ENCODE measurements at places on chromosomes 7 and 10.

DNA sequence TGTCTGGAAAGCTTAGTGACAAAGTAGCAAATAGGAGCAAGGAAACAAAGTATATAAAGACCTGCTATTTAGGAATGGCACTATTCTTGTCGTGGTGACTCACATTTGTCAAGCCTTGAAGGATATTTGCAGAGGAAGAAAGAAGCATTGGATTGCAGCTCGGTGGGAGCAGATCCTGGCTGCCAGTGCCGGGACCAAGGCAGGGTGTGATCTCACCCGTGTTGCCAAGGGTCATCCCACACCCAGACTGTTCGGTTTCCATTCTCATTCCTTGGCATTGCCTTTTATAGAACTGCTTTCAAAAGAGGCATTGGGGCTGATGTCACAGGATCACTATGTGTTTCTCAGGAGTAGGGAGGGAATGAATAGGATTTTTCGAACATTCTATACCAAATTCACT, 176.2 kb downstream of the GALNT17 start:
- no peak for DNase-seq

GRCh38 chr7:100867776-100868485, 744 bp downstream of the TRIP6 start:
- no peak for DNase-seq

DNA sequence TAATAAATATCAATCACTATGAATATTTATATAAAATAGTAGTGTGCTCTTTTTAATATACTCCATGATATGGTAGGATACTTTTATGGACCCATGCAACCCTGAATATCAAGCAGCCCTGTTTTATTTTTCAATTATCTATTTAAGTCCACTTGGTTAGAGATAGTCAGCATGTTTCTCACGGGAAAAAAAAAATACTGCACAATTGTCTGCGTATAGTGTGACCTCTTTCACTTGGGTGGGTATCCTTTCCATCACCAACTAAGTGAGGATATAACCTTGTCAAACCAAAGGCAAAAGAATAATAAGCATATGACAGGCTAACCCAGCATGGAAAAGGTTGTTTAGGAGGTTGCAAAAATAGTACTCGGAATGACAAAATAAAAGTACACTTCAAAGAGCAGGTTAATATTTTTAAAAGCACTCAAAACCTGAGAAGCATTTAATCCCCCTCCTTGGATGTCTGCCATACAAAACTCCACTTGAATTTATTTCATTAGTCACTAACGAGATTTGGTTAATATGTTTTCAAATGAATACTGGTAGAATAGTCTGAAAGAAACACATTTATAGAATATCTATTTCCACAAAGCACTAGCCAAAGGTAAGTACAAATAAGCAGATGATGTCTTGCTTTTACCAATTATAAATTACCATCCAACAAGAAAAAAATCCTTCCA, 76.5 kb downstream of the IMMP2L start:
- DNase-seq: no peak

GRCh38 chr7:128867842-128868623, 5.4 kb downstream of the ATP6V1F start:
- DNase-seq: no peak
